ENCODE measurements at places on chromosomes 12 and 14. TPM values are rescaled to one million over a fixed set of nuclear protein-coding genes. Genes with fewer than 3 reads are reported as not detected.

Gene KRT75
- 7.5 TPM for total RNA-seq

Gene NELL2
- total RNA-seq: 0.07 TPM

Gene SOAT2
- total RNA-seq: not detected

Gene MYF6
- total RNA-seq: not detected

Gene TAS2R8
- not detected for total RNA-seq

Gene PPP1R36
- 0.99 TPM for total RNA-seq

Gene VPS33A
- 15.4 TPM for total RNA-seq

Gene IGF1
- not detected for total RNA-seq

Gene CLEC4C
- total RNA-seq: not detected

Gene KRT83
- not detected for total RNA-seq

Gene LTB4R
- 7.2 TPM for total RNA-seq

Gene SLC7A8
- 73.2 TPM for total RNA-seq

- DNase-seq: no peak
Measured at GRCh38 chr14:30204431-30204980, 276.9 kb upstream of the PRKD1 start.

GRCh38 chr12:76219806-76220205 lies 128.4 kb downstream of the BBS10 start:
- peak; percentile 36 for DNase-seq

DNA sequence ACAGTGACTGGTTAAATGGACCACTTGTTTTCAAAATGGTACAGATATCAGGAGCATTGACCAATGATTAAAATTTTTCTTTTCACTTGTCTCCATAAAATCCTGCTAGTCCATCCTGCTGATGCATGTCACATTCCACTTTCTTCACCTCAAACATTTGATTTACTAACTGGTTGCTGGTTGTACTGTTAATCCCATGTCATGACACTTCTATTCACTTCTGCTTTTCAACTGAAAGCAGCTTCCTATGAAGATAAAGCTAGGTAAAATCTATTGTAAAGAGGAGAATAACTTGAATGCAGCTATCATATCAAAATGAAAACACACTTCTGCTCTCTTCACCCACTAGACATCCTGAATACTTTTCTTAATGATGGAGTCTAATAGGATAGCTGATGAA lies 149.6 kb upstream of the OTX2 start:
- no peak for DNase-seq

GRCh38 chr12:126309278-126309677 lies 1244.0 kb downstream of the AACS start:
- no peak for DNase-seq

- DNase-seq: no peak
Measured at GRCh38 chr14:30290001-30290400, 269.0 kb upstream of the G2E3 start.

DNA sequence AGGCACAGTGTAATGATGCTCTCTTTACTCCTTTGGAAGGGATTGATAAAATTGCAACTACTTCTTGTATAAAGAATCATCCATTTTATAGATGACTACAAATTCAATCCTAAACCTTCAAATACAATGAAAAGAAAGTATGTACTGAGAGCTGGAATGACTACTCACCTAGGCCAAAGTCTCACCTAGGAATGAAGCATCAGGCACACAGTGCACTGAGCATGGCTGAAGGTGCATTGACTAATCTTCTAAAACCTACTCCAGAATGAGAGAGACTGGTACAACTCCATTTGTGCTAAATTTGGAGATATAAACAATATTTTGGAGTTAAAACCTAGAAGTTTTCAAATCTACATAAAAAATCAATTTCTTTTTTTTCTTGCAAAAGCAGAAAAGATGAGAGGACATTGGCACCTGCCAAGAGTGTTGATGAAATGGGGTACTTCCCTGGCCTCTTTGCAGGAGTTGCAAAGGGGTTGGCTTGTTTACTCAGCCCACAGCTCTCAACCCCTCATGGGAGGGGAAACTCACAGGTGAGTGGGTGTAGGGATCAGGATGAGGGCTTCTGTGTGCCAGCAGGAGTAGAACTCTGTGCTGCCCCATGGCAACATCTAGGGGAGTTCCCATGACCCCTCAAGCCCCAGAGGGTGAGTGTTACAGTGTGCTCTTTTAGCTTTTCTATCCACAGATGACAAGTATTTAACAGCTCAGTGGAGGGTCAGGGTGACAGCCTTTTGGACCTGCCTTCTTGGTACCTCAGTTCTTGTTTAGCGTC lies 31.3 kb downstream of the CLECL1 start:
- DNase-seq: no peak

DNA sequence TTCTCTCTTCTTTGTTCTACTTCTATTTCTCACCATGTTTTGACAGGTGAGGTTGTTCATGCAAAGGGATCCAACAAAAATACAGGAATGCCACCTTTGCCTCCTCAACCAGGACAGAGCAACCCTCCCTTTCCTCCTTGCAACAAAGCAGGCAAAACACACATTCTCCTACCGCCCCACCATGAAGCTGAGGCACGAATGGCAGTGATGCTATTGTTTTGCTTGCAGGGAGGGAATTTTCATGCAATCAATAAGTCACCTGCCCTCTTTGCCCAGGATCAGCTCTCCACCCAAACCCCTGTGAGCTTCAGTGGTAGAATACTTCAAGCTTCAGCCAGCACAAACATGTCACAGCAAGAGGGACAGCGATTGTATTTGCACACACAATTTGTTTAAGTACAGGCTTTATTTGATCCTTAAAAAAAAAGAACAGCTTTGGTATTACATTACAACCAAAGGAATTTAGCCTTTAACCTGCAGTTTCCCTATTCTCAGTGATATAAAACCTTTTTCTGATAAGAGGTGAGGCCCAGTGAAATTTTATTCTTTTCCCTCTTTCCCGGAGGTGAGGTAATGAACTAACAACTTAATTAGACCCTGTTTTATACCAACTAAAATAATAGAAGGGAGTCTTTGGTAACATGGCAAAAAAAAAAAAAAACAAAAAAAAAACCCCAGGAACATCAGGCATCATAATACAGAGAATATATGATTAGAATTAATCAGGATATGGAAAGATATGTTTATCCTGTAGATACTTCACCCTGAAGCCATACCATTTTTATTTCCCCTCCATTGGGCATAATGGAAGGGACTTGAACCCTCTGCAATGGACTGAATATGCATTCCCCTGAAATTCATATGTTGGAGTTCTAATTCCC lies 87.0 kb upstream of the EEA1 start:
- DNase-seq: peak; percentile 35

- no peak for DNase-seq
Measured at GRCh38 chr12:95003921-95004272, 400 bp upstream of the NDUFA12 start.

DNA sequence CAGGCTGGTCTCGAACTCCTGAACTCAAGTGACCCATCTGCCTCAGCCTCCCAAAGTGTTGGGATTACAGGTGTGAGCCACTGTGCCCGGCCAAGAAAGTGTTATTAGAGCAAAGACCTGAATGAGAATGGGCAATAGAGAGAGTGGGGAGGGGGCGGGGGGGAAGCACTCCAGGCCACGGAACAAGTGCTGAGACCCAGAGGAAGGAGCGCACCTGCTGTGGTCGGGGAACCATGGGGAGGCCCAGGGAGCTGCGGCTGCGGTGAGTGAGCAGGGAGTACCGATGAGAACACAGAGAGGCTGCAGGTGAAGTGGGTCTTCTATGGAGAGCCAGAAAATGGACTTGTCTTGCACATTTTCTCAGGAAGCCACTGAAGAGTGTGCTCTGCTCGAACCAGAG lies 10.8 kb downstream of the SMIM41 start:
- no peak for DNase-seq

DNA sequence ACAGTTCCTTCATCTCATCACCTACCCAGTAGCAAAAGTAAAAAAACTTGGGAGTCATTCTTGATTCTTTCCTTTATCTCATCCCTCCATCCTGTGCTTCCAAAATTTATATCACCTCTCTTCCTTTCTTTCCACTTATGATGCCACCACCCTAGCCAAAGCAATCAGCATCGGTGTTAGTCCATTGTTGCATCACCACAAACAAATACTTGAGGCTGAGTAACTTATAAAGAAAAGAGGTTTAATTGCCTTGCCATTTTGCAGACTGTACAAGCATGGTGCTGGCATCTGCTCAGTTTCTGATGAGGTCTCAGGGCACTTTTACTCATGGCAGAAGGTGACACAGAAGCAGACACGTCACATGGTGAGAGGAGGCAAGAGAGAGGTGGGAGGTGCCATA lies 19.8 kb upstream of the CATSPERB start:
- no peak for DNase-seq

- DNase-seq: no peak
Measured at GRCh38 chr12:132150780-132151144, 6.5 kb downstream of the NOC4L start.

DNA sequence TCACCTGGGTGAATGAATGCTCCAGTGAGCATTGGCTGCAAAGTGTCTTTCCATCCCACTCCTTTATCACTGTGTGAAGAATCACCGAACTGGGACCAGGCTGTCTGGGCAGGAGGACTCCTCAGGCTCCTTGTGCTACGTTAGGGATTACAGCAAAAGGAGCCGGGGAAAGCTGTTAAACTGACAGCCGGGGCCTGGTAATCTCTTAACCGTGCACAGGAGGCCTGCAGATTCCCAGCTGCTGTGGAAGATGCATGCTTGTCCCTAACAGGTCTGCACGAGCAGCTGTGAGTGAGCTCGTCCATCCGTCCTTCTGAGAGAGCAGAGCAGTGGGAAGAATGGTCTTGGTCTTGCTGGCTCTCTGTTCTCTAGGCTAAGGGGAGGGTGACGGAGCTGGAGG lies 231.5 kb downstream of the AACS start:
- no peak for DNase-seq

DNA sequence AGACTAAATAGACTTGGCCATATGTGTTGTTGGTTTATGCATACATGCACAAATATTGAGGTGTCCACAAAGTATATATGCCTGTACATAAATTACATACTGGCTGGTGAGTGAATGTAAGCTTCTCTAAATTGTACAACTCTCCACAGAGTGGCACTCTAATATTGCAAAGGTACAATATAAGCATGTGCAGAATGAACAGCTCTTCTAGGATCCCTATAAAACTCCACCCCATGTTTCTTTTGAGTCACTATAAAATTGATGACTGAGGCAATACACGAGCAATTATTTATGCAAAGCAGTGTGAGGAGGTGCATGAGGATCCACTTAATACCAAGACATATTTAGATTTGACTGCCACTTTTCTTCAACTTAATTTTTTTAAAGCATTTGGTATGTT lies 172.2 kb downstream of the NAV3 start:
- no peak for DNase-seq

DNA sequence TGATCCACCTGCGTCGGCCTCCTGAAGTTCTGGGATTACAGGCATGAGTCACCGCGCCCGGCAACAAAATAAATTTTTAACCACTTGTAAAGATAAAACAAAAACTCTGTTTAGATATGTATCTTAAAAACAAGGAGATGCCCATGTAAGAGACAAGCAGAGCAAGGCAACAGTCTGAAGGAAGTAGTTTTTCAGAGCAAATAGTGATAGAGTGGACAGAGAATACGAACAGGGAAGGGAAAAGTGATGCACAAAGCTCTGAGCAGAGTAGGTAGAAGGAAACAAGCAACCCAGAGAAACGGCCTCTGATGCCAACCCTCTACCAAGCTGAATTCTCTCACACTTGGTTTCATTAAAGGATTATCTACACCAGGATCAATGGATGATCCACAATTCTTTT lies 24.8 kb upstream of the CDKL1 start:
- no peak for DNase-seq

GRCh38 chr12:67665679-67666078 lies 17.1 kb downstream of the DYRK2 start:
- DNase-seq: no peak

DNA sequence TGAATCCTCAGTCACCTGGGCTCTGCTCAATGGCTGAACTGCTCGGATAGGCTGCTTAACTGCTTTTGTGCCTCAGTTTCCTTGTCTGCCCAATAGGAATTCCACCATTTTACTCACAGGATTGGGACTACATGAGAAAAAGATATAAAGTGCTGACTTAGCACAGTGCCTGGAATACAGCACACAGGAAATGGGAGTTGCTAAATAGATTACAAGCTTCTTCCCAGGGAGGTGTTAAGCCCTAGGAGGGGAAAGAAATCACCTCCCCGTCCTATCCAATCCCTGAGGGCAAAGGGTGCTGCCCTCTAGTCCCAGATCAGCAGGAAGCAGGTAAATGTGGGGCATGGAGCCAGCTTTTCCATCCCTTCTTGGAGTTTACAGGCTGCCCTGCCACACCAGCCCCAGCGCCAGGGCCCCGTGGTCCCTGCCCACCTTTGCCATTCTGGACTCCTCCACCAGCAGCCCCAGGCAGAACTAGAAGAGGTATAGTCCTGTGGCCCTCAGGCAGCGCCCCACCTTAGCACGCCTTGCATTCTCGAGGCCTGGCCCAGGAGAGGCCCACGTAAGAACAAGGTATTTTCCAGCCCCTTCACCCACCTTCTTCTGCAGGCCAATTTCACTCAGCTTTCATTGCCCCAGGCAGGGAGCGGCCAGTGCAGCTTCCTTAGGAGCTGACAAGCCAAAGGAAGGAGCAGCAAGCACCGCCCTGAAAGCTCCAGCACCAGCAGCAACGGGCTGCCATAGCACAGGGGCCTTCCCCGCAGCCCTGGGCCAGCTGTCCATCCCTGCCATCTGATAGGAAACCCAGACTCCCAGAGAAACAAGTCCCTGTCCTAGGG lies 28.8 kb upstream of the RPLP0 start:
- peak; percentile 81 for DNase-seq

- no peak for DNase-seq
Measured at GRCh38 chr12:108637222-108637971, 3.7 kb upstream of the SELPLG start.

- DNase-seq: no peak
Measured at GRCh38 chr14:81440041-81440440, 39.9 kb upstream of the STON2 start.

GRCh38 chr12:127063339-127064072 lies 1203.5 kb upstream of the TMEM132C start:
- DNase-seq: no peak

- peak; percentile 42 for DNase-seq
Measured at GRCh38 chr14:59619061-59619460, 42.4 kb upstream of the CCDC175 start.

DNA sequence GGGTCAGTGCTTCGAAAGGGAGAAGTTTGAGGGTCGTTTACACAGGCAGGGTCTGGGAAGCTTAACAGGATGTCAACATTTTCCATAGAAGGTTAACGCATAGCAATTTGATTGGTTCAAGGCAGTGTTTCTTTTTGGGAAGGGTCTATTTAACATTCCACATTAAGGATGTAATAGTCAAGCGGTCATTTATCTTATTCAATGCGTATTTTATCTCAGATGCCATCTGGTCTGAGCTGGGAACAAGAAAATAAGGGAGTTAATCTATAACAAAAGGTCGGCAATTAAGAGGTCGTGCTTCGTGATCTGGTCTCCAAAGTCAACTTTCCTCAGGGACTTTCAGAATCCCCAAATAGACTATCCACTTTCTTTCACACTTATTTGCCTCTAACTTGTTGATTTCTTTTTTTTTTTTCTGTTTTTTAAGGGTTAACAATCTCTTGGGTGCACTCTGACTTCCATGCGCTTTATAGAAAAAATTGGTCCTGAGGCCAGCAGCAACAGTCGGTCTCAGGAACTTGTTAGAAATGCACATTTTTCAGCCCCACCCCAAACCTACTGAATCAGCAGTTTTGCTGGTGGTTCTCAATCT lies 550 bp upstream of the RESF1 start:
- no peak for DNase-seq

GRCh38 chr12:20513189-20513588 lies 144.9 kb downstream of the PDE3A start:
- DNase-seq: no peak
